CD4-positive, alpha-beta T cell (primary cell): ENCODE measurements at places on chromosomes 13 and 19.

- H3K27me3 ChIP-seq, result no peaks in the 10 kb centered on the region
- no peaks in the 10 kb centered on the region for H3K4me1 ChIP-seq
These were observed 34.6 kb downstream of the CYP4F2 start for GRCh38 chr19:15863272-15863671.

- H3K4me1 ChIP-seq, result peaks cover 30% of the 10 kb centered on the region
- H3K4me3 ChIP-seq, result peak overlapping the region; percentile 76
- no peaks in the 10 kb centered on the region for H3K27me3 ChIP-seq
These were observed 277 bp downstream of the GIPC1 start for GRCh38 chr19:14495672-14496028.

DNA sequence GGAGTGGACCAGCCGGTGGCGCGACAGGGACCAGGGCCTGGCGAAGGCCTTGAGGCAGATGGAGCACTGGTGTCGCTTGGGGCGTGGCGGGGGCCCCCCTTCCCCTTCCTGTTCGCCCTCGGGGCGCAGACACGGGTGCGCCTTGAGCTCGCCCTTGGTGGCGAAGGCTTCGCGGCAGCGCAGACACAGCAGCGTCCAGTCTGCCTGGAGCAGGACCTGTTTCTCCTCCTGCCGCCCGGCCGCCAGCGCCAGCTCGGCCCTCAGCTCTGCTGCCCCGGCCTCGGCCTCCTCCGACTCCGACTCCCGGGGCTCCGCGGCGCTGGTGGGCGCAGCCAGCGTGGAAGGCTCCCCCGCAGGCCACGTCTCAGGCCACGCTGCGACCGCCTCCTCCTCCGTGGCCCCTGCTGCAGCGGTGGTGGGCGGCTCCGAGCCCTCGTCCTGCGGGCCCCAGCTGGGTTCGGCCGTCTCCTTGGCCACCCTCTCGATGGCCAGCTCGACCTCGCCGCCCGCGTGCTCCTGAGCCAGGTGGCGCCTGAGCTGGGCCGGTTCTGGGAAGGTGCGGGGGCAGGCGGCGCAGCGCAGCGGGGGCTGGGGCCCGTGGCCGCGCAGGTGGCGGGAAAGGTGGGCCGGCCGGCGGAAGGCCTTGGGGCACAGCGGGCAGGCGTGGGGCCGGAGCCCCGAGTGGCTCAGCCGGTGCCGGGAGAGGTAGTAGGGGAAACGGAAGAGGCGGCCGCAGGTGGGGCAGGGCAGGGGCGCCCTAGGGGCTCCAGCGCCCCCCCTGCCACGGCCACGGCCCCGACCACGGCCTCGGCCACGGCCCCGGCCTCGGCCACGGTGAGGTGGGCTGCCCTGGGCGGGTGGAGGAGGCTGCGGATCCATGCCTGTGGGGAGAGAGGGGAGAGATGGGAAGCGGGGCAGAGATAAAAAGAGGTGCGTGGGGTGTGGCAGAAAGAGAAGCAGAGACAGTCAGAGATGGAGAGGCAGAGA lies 1.6 kb downstream of the ZNF579 start:
- H3K36me3 ChIP-seq, result no peaks in the 10 kb centered on the region
- DNase-seq, result no peak
- H3K4me1 ChIP-seq, result peaks cover 23% of the 10 kb centered on the region
- H3K27me3 ChIP-seq, result no peaks in the 10 kb centered on the region

GRCh38 chr13:60494296-60494695 lies 97.3 kb downstream of the TDRD3 start:
- H3K4me1 ChIP-seq, result no peaks in the 10 kb centered on the region
- no peak overlapping the region for H3K4me3 ChIP-seq
- no peak for DNase-seq
- H3K27me3 ChIP-seq, result no peaks in the 10 kb centered on the region
- no peak overlapping the region for H3K27ac ChIP-seq

- peak within 1 kb of the TSS; percentile 84 for H3K4me3 ChIP-seq
- peak; percentile 100 for DNase-seq
- H3K36me3 ChIP-seq, result peaks cover 21% of the 10 kb centered on the region
- peaks cover 49% of the 10 kb centered on the region for H3K4me1 ChIP-seq
- H3K27ac ChIP-seq, result peak within 1 kb of the TSS; percentile 100
These were observed at the start of gene MZF1 for GRCh38 chr19:58572818-58573657. TSS of gene MZF1 (minus strand) at chr19:58573335. CDS start at chr19:58571389, 1,946 bp downstream.

DNA sequence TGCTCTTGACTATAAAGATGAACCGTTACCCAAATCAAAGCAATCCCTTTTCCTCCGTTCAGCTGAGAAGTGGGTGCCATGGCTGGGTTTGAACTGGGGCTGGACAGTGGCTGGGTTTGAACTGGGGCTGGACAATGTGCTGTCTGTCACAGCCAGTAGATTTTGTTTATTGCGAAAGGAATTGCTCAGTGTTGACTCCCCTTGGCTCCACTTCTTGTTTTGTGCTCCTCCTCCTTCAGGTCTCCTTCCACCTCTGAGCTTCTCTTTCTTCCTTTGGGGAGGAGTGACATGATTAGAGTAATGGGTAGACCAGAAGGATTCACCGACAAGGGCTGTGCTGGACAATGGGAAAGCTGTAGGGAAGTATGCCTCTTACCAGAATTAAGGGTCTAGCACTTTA lies 19.4 kb upstream of the MBNL2 start:
- no peaks in the 10 kb centered on the region for H3K36me3 ChIP-seq
- H3K4me1 ChIP-seq, result no peaks in the 10 kb centered on the region
- H3K4me3 ChIP-seq, result no peak overlapping the region
- H3K27ac ChIP-seq, result no peak overlapping the region
- no peak for DNase-seq
- no peaks in the 10 kb centered on the region for H3K27me3 ChIP-seq

DNA sequence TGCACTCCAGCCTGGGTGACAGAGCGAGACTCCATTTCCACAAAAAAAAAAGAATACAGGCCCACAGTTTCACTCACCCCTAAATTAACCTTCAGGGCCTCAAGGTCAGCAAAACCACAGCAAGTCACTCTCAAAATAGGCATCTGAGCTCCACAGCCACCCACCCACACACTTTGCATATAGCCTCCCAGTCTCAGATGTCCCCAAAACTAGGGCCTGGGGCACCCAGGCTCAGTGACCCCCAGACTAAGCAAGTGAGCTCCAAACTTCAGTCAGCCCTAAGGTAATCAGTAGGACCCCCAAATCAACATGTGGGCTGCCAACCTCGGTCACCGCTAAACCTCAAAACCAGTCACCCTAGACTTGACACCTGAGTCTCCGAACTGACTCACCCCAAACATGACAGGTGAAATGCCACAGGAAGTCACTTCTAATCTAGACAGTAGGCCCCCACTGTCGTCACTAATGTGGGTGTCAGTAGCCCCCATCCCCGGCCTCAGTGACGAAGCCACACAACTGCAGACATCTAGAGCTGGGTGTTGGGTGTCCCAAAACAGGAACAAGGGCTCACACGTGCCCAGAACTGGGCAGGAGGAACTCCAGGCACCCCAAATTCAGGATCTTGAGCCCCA lies 13.9 kb downstream of the RABAC1 start:
- peaks cover 46% of the 10 kb centered on the region for H3K4me1 ChIP-seq
- peak overlapping the region; percentile 60 for H3K27ac ChIP-seq
- DNase-seq, result peak; percentile 84
- H3K36me3 ChIP-seq, result no peaks in the 10 kb centered on the region
- peaks cover 3% of the 10 kb centered on the region for H3K27me3 ChIP-seq

GRCh38 chr13:68944272-68944671 lies 1163.4 kb upstream of the ATXN8OS start:
- no peaks in the 10 kb centered on the region for H3K36me3 ChIP-seq
- no peak overlapping the region for H3K27ac ChIP-seq
- no peak overlapping the region for H3K4me3 ChIP-seq
- H3K4me1 ChIP-seq, result no peaks in the 10 kb centered on the region

DNA sequence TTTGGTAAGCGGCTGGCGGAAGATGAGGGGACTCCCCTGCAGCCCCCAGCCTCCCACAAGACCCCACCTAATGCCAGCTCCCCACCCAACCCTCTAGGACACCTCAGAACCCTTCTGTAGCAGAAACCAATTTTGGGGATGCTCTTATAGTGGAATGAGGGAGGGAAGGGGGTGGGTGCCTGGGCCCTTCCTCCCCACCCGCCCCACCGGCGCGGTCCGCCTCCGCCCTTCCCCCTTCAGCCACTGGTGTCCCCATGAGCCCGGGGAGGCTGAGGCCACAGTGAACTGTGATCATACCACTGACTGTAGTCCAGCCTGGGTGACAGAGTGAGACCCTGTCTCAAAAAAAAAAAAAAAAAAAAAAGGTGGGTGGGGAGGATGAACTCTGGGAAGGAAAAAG lies 16.2 kb downstream of the TLE6 start:
- H3K4me1 ChIP-seq, result no peaks in the 10 kb centered on the region
- no peaks in the 10 kb centered on the region for H3K27me3 ChIP-seq
- H3K27ac ChIP-seq, result no peak overlapping the region
- no peak for DNase-seq
- H3K36me3 ChIP-seq, result no peaks in the 10 kb centered on the region
